ENCODE measurements at places on chromosomes 1 and 21.
A peak's percentile ranks its signal among the peaks of the same experiment; 100 is the strongest.

- no peak for DNase-seq
Observed at GRCh38 chr1:198151688-198152087, 5.1 kb upstream of the NEK7 start.

DNA sequence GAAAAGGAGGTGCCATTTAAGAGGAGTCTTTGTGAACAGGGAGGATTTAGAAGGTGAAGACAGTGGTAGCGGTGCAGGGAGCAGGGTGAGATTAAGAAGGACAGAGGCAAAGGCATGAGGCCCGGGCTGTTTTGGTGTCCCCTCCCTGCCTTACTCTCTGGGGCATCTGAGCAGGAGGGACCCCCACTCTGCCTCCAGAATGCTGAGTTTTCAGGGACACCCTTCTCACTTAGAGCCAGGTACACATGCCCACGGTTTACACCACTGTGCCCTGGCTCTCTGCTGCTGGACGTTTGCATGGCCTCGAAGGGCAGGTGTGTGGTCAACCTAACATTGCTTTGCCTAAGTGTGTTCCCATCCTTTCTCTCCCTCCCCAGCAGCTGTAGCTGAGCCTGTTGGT lies 20.5 kb upstream of the PARP1 start:
- DNase-seq: no peak

- no peak for DNase-seq
Observed at GRCh38 chr1:23827717-23828116, 2.5 kb upstream of the HMGCL start.

GRCh38 chr1:110059133-110059863 lies 11.2 kb downstream of the ALX3 start:
- DNase-seq: no peak

GRCh38 chr1:47646676-47647075 lies 208.8 kb downstream of the FOXD2 start:
- no peak for DNase-seq

GRCh38 chr1:162366149-162366548 lies 10.5 kb downstream of the SPATA46 start:
- DNase-seq: no peak

DNA sequence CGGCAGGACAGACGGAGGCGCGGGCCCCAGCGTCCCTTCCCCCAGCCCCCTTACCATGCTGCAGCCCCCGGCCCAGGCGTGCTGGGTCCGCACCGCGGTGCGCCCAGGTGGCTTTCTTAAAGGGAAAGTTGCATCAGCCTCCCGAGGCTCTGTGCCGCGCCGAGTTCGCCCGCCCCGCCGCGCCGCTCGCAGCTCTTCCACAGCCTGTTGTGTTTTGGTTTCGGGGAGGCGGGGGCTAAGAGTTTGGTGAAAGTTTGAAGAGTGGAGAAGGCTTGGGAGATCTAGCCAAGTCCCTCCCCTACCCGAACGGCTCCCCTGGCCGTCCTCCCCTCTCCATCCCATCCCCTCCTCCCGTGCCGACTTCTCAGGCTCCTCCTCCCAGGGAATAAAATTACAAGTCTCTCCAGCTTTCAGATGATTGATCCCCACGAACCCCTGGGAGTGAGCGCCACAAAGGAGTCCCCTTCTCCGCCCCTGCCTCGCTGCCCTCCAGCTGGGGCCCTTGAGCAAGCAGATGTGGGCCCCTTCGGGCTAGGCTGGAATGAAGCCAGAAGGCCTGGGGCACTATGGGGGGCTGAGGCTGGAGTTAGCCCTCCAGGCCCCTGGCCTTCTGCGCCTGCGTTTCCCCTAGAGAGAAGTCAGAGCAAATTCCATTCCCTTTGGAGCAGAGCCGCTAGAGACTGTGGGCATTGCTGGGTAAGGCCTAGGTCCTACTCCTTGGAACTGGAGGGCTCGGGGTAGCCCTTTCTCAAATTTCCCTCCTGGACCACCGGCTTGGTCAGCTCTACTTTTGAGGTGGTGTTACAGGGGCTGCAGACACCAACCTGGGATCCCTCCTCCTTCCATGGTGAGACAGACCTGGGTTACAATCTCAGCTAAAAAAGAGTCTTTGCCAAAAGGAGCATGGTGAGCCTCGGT lies at the start of gene SLC6A9:
Gene SLC6A9 (minus strand): TSS at position 211 of the 918 bp plus-strand sequence. CDS start 7,185 bp downstream, outside the sequence.
- no peak for DNase-seq

- DNase-seq: no peak
Observed at GRCh38 chr1:97654876-97655585, 265.8 kb downstream of the DPYD start.

DNA sequence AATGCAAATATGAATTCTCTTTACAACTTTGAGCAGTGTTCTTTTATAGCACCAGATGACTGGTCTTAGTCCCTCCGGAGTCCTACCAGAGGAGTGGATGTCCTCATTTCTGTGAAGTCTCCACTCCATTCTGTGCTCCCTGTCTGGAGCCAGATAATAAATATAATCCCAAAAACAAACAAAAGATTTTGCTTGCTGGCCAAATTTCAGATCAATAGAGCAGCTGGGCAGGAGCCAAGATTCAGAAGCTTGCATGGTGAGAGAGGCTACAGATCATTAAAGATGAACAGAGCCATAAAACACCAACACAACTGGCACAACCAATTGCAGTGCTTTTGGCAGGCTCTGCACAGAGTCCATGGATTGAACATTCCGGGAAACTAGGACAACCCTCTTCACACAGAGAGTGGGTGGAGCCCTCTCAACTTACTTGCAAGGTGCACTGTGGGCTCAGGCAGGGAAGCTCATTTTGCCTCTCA lies 231.5 kb upstream of the SNX7 start:
- peak; percentile 80 for DNase-seq

DNA sequence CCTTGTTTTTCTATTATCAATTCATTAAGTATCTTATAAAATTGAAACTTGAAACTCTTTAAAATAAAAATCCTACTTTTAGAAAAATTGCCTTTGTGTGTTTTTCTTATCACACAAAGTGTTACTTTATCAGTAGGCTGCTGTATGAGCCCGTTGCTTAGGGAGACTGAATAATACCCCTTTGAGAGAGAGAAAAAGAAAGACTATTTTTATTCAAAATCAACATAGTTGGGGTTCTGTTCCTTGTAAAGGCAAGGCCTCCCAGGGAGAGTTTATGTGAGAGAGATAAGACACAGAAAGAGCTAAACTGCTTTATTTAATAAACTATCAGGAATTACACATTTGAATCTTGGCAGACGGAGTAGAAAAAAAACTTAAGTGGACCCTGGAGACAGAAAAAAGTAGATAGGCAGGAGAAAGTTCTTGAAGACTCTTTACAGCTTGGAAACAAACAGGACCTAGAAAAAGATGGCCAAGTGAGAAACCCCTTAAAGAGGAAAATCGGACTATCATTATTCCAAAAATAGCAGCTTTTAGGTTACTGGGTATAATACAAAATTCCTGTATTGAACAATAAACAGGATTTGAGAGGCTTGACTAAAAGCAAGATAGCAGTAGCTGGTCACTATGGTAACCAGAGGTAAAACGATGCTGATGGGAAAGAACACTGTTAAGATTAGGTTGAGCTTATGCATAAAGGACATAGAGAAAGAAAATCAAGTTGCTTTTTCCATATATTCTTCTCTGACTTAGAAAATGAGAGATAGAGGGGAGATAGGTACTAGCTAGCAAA lies 170.9 kb downstream of the LRRC7 start:
- DNase-seq: no peak

- DNase-seq: no peak
Observed at GRCh38 chr1:23402286-23403037, 22.1 kb downstream of the TCEA3 start.

DNA sequence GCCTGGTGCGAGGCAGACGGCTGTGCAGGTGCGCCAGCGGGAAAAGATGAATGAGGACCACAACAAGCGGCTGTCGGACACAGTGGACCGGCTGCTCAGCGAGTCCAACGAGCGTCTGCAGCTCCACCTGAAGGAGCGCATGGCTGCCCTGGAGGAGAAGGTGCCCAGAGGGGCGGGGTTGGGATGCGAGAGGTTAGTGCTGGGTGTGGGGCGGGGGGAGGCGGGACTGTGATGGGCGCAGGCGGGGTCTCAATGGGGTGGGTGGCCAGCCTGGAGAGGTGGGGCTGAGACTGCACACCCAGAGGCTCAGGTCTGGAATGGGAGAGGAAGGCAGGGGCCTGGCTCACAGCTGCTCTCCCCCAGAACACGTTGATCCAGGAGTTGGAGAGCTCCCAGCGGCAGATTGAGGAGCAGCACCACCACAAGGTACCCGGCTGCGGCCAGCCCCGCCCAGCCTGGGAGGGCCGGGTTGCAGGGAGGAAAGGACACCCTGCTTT lies 22.3 kb downstream of the PPFIA4 start:
- DNase-seq: no peak

DNA sequence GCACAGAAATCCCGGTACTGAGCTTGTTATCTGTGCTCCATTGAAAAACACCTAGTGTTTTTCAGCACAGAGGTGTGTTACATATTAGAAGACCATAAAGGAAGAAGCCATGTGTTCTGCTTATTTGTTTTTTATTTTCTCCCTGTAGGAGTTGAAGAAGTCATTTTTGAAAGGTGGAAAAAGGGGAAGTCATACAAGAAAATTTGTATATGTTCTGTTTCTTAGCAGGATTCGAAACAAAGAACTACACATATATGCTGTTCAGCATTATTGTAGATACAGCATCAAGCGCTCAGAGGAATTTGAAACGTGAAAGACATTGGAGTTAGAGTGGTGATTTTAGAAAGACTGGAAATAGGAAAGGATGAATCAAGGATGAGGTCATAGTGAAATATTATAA lies 345.3 kb upstream of the ADGRL2 start:
- no peak for DNase-seq

DNA sequence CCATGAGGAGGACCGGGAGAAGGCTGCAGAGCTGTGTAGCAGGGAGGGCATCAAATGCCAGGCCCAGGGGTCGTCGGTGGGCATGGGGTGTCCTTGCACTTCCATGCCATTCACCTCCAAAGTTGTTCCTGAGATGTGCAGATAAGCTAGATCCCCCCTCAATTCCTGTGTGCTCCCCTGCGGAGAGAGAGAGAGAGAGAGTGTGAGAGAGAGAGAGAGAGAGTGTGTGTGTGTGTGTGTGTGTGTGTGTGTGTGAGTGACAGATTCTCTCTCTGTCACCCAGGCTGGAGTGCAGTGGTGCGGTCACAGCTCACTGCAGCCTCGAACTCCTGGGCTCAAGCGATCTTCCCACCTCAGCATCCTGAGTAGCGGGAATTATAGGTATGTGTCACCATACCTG lies 16.4 kb downstream of the SPSB1 start:
- no peak for DNase-seq

GRCh38 chr1:84283381-84283780 lies 18.1 kb upstream of the SAMD13 start:
- no peak for DNase-seq

DNA sequence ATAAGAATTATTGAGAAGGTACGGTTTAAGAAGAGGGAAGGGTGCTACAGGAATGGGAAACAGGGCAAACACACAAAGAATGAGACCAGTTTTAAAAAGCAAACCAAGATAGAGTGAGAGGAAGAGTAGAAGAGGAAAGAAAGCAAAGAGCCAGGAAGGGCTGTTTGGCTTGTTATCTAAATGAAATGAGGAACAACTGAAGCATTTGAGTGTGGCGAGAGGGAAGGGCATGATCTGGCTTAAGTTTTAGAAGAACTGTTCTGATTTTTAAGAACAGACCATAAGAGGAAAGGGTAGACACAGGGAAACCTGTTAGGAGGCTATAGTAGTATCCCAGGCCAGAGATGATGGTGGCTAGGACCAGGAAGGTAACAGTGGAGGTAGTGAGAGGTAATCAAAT lies 73.8 kb downstream of the TUT4 start:
- no peak for DNase-seq

GRCh38 chr21:45039317-45040156 lies 34.8 kb upstream of the ADARB1 start:
- no peak for DNase-seq

DNA sequence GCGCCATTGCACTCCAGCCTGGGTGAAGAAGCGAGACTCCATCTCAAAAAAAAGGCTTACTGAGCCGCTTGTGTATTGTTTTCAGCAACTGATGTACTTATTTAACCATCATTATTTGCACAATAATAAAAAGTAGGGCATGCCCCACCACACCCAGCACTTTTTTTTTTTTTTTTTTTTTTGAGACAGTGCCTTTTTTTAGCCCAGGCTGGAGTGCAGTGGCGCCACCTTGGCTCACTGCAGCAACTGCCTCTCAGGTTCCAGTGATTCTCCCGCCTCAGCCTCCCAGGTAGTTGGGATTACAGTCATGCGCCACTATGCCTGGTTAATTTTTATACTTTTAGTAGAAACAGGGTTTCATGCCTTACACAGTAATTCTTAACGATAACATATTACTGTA lies 12.2 kb upstream of the TRNAU1AP start:
- DNase-seq: no peak

GRCh38 chr1:53601031-53601745 lies 137.8 kb downstream of the GLIS1 start:
- DNase-seq: no peak

- DNase-seq: no peak
Observed at GRCh38 chr1:165895451-165895871, 68.0 kb downstream of the UCK2 start.

DNA sequence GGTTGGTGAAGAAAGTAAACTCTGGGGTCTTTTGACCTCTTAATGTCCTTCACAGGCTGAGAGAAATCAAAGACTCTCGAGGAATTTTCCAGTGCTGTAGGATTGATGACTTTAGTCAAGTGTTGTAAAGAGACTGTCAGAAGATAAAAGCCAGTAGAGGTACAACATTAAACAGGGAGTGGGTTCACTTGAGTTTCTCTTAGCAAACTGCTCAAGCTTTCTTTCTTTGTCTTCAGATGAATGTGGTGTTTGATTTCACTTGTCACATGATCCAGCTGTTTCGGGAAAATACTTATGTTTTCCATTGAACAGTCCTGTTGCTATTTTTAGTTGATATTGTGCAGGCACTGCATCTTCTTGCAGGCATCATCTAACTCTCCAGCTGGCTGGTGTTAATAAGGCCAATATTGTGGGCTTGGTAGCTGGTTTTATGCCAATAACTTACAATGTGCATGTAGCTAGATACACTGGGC lies 45.6 kb downstream of the XCL2 start:
- DNase-seq: peak; percentile 88

- DNase-seq: no peak
Observed at GRCh38 chr21:31343680-31344480, at the start of gene TIAM1. Gene TIAM1, minus strand, starts transcription at chr21:31344261. Its CDS starts 77,289 bp downstream, at chr21:31266972.

DNA sequence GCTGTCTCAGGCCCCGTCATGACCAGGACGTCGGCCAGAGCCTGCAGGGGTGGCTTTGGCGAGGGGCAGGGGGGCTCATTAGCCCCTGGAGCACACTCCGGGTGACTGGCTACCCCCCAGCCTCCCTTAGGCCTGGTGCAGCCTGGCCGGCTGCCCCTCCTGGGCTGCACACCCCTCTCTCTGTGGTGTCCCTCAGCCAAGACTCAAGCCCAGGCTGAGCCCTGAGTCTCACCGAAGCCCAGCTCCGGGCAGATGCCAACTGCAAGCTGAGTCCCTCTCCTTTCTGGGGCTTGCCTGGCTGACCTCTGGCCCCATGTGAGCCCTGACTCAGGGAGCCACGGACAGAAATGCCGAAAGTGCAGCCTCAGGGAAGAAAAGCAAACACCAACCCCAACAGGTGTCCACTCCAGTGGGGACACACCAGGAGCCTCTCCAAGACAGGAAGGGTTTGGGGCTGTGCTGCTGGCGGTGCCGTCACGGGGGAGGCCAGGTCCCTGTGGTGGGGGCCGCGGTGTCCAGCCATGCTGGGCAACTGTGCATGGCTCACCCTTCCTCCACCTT lies 5.3 kb upstream of the IBA57 start:
- DNase-seq: no peak

All from NCI-H187 treated with DMSO at 0.1 percent for 48 hours (cell line).